ENCODE measurements at places on chromosomes 5 and 9.

GRCh38 chr5:143355710-143356109 is 47.8 kb downstream of the NR3C1 start:
- DNase-seq, result peak; percentile 82

DNA sequence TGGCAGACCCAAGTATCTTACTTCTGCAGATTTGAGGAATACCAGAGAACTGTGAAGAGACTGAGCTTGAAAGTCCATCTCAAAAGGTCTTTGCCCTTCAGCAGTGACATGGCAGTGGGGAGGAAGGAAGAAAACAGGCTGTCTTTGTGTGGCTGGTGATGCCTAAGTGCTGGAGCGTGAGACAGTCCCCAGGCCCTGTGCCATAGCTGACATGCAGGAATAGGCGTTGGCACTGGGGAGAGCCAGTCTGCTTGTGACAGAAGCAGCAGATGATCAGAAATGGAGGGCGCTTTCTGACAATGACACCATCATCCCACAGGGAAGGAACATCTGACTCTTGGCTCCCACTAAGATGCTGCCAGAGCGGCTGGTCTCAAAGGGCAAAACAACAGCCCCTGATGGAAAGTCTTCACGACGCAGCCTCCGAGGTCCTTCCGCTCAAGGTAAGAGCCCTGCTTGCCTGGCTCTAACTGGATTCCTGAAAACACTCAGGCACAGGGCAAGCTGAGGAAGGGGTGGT is 15.5 kb upstream of the GLRX start:
- DNase-seq, result no peak

DNA sequence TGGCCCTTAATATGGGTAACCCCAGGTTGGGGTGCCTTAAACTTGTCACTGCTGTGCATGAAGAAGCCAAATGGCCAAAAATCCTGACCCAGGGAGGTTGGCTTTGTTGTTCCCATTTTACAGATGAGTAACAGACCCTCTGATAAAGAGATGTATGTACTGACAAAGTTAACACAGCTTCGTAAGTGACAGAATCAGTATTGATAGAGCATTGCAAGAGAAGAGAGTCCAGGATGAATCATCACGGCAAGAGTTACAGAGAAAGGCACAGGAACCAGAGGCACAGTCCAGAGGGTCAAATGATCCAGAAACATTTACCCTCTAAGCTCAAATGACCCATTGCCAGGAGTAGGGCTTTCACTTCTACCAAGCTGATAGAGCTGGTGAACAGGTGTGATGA is 103.8 kb upstream of the SMC2 start:
- no peak for DNase-seq

- no peak for DNase-seq
These were observed 1.5 kb downstream of the CA9 start for GRCh38 chr9:35675204-35675603.

DNA sequence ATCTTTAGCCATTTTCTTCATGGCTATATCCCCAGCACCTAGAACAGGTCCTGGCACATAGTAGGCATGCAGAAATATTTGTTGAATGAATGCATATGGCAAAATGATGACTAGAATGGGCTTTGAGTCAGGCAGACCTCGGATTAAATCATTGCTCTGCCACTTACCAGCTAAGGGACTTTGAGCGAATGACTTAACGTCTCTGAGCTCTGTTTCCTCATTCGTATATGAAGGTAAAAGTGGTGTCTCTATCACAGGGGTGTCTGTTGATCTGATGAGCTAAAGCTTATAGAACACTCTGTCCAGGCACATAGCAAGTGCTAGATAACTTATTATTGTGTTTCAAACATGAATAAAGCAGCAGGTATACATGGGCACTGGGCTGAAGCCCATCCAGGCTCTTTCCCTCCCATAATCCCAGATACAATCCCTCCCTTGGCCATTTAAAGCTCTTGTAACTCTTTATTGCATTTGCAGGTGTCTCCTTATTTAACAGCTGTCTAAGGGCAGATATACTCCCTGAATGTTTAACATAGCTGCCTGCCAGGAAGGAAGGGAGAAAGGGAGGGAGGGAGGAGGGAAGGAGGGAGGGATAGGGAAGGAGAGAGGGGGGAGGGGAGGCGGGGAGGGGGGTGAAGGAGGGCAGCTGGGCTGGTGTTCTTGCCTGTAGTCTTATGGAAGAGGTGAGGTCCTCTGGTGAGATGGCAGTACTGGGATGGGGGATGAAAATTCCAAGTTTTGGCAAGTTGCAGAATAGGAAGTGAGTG is 23.2 kb upstream of the STXBP1 start:
- DNase-seq, result no peak

DNA sequence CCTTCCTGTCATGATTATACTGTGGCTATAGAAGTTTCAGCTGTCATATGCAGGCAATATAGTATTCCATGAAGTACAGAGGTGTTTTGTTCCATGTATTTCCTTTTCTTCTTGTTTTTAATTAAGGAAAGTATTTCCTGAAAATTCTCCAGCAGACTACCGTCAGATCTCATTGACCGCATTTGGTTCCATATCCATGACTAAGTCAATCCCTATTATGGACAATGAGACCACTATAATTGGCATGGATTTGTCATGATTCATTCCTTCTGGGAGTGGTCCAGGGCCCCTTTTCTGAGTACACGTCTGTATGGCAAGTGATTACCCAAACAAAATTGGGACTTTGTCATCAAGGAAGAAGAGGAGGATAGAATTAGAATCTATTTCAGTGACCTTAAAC is 283.2 kb upstream of the CLINT1 start:
- DNase-seq, result no peak

- DNase-seq, result no peak
These were observed 45.5 kb upstream of the LARP1 start for GRCh38 chr5:154709368-154710305.

DNA sequence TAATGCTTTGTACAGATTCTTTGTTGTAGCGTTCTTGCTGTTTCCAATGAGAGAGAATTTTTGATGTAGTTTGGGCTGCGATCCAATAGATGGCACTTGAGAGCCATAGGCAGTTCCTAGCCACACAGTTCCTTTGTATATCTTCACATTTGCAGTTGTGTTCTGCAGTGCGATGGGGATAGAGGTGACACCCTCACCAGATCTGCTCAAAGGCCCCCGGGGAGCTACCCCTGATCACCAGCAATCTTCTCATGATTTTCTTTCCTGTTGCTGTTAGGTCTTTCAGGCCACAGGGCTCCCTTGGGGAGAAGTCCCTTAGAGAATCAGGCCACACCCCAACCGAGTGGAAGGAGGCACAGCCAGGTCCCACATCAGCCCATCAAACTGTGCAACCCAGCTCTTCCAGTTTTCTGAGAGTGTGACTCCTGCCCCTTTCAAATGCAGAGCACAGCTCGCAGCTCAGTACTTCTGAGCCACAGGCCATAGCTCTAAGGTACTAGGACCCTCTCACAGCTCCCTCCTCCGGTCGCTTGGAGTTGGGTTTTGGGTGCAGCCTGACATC is 353.7 kb downstream of the SLCO4C1 start:
- no peak for DNase-seq

GRCh38 chr9:115393976-115394775 is 276.2 kb upstream of the TNC start:
- DNase-seq, result no peak

DNA sequence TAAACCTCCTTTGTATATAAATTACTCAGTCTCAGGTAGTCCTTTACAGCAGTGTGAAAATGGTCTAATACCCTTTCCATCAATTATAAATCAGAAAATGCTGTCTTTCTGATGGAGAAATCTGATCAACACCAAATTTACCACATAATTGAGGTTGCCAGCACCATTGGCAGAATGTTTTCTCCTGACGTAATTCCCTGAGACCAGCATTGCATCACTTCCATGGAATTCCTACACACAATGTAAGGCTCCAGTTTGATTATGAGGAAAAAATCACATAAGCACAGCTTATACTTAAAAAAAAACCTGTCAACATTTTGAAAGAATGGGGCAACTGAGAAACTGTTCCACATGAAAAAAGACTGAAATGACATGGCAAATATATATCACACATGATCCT is 618.7 kb upstream of the CDH6 start:
- no peak for DNase-seq

DNA sequence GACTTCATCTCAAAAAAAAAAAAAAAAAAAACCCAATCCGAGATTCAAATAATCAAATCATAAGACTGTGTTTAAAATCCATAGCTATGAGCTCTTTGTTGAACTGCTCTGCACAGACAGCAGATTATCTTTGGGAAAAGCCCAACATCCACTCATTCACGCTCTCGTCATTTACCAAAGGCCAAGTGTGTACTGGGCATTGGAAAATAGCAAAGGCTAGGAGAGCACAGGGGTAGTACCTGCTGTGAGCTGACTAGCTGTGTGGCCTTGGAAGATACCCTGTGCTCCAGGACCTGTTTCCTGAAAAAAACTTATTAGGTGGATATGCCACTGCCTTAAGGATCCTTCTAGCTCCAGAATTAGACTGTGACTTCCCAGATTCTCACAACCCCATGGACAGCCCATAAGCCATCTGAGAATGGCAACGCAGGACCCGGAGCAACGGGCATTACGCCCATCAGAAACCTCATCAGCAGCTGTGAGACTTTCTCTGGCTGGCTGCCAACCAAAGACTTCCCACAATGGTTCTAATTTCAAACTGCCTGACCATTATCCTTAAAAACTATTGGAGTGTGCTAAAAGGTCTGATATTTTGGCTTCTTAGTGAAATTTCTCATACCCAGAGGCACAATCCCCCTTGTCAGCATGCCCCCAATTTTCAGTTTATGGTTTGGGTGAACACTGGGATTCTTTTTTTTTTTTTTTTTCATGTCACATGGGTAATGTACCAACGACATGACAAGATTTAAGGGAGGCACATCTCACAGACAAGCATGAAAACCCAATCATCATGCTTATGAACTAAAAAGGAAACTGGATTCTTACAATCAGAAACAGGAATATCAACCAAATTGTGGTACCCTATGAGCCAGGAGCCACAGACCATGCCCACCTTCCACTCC is 16.8 kb downstream of the SERINC5 start:
- no peak for DNase-seq

DNA sequence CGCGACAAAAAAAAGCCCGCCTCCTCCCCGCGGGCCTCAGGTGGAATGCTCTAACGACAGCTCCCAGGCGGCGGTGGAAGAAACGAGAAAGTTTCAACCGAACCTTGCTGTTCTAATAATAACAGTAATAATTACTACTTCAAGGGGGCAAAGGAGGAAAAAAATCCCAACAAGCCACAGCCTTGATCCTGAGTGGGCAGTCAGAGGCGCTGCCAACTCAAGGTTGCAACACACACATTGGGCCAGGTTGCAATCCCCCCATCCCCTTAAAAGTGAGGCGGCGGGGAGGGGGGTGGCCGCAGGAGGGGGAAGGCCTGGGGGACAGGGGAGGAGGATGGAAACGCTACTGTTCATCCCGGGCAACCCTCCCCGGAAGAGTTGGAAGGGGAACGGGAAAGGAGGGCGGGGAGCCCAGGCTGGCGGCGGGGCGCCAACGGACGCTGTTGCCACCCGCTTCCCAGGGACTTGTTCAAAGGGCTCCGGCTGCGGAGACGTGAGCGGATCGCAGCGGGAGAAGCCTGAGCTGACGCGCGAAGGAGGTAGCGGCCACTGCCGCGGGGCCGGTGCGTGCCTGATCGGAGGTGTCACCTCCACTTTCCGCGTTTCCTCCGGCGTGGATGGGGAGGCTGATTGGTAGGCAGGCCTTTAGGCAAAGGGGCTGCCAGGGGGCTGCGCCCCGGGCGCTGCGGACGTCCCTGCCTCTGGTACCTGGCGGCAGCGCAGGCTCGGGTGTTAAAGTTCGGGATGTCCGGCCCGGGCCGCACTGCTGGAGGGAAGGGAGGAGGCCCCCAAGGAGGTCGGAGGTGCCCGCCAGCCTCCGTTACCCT is 647 bp downstream of the SMARCA2 start:
- peak; percentile 53 for DNase-seq

GRCh38 chr5:137570070-137570469 is 70.9 kb upstream of the SPOCK1 start:
- DNase-seq, result no peak

- no peak for DNase-seq
These were observed 96.8 kb upstream of the PJA2 start for GRCh38 chr5:109506556-109506955.

DNA sequence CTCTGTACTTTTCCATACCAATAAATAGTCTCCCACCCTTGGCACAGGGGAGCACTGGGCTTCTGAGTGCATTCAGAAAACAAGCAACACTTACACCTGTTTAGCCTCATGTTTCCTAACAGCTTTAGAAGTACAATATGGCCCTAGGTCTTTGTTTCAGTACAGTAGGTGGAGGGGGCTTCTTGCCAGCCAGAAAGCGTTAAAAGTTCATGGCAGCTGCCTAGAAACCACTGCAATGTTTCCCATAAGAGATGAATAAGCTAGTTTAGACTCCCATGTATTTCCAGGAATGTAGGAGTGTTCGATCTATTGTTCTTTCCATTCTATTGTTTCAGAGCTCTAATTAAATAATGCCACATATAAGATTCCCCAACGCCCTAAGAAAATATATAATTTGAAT is 444.8 kb downstream of the ARHGEF28 start:
- no peak for DNase-seq

DNA sequence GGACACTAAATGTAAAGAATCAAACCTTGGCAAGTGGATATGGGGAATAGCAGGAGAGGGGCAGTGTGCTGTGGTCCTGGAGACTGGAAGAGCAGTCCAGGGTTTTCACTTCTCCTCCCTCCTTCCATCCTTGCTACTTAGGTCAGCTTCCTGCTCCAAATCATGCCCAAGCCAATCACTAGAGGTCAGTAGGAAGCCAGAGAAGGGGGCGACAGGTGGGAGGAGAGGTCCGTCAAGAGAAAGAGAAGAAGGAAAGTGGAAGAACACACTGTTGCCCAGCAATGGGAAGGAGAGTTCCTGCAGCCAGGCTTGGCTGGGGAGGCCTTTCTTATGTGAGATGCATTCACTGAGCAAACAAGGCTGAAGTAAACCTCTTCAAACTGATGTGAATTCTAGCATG is 289.6 kb downstream of the DTWD2 start:
- no peak for DNase-seq

DNA sequence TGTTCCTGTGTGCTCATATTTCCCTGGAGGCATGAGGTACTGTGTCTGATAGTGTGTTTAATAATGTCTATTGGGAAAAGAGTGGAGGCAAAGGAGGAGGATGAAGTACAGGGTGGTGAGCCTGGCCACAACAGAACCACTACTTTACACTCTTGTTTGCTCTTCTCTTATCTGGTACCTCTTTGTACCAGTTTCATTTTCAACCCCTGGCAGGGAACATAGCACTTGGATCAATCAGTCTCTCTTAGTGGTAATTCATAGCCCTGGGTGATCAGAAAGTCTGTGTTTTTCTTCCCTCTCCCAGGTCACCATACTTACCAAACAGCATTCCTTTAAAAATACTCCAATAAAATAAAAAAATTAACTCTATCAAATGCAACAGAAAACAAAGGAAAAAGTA is 105.4 kb downstream of the DMRT2 start:
- no peak for DNase-seq

DNA sequence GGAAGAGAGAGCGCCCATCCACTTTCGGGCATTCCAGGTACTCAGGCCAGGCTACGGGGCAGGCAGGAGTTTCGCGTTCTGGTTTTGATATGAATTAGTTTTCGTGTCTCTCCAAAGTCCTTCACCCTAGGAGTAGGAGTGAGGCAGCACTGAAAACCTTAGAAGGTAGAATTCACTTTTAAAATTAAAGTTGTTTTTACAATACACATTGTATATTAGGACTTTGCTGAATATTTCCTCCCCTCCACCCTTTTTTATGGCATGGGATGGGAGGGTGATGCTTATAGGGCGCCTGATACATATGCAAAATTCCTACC is 747 bp downstream of the ITGA1 start:
- DNase-seq, result no peak

- no peak for DNase-seq
These were observed 923.0 kb upstream of the SEMA6A start for GRCh38 chr5:117497601-117498000.
